ENCODE measurements at places on chromosomes 2 and 18.

DNA sequence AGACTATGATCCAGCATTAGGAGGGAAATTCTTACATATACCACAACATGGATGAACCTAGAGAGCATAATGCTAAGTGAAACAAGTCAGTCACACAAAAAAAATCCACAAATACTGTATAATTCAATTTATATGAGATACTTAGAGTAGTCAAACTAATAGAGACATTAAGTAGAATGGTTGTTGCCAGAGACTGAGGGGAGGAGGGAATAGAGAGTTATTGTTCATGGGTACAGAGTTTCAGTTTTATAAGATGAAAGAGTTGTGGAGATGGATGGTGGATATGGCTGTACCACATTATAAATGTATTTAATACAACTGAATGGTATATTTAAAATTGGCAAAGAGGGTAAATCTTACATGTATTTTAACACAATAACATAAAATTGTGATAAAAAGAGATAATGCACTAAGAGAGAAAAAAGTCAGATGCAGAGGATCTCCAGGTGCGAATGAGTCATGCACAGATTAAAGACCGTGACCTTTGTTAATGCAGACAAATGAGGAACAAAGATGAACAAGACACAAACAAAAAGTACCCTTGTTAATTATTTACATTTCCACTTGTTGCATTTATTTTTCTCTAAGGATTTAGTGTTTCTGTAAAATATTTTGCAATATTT lies 541.7 kb upstream of the MEX3C start:
- DNase-seq, result no peak

GRCh38 chr2:61770298-61770697 lies 83.6 kb downstream of the FAM161A start:
- DNase-seq, result no peak

- DNase-seq, result no peak
Observed at GRCh38 chr2:238380336-238380735, 46.4 kb upstream of the ASB1 start.

GRCh38 chr18:66695281-66695680 lies 91.4 kb upstream of the CDH19 start:
- no peak for DNase-seq

DNA sequence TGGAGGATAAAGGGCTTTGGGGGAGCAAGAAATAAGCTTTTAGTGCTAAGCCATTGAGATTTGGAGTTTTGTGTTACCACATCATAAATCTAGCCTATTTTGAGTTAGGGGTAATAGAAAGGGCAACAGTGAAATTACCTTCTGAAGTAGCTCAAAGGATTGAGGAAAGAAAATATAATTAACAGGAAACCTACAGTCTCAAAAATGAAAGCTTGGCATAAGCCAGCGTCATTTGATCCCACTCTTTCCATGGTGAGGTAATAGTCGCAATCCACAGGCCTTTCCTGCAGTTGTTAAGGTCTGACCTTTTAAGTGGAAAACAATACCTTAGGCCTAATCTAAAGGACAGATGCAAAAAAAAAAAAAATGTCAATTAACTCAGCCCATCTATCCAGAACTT lies 182.7 kb downstream of the UXS1 start:
- DNase-seq, result no peak

DNA sequence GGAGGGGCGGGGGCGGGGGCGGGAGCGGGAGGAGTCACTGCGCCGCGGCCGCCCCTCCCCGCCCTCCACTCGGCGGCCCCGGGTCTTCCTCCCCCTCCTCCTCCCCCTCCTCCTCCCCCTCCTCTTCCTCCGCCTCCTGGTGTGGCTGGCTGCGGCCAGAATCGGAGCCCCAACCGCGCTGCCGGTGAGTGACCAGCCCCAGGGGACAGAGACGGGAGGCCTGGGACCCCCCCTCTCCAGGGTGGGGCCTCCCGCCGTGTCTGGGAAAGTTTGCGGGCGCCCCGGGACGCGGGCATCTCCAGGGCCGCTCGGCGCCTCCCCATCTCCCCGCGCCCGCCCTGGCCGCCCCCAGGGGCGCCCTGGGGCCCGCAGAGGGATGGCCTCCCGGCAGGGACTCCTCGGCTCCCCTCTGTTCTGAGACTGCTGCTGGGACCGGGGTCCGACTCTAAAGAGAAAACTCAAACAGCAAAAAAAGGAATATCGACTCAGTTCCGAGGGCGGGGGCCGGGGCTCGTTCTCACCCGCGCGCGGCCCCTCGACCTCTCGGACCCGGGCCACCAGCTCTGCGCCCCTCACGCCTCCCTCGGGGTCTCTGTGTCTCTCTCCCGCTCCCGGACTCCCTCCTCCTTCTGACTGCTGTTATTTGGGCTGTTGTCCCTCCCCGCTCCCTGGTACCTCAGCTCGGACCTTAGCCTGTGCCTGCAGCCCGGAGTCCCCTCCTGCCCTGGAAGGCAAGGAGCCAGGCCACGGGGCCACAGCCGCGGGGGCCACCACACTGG lies at the start of gene STON1:
Gene STON1, plus strand, starts transcription at position 122 of the 779 bp plus-strand sequence. CDS start 50,480 bp downstream, outside the sequence.
- DNase-seq, result peak; percentile 5

GRCh38 chr2:58768715-58769080 lies 527.6 kb upstream of the FANCL start:
- DNase-seq, result no peak

DNA sequence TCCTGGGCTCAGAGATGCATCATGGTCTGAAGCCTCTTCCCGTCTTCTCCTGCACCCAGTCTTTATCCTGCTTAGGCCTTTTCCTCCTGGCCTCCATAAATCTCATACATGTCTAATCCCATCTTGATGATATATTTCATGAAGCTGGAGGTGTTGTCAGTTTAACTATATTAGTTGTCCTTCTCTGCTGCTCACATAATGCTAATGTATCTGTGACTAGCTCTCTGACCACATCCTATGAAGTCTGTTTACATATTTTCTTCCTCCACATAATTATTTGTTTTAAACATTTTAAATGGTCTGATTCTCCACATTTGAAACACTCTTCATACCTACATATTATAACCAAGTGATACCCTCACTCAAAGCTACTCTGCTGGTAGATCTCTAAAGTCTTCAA lies 315.2 kb upstream of the RND3 start:
- no peak for DNase-seq

DNA sequence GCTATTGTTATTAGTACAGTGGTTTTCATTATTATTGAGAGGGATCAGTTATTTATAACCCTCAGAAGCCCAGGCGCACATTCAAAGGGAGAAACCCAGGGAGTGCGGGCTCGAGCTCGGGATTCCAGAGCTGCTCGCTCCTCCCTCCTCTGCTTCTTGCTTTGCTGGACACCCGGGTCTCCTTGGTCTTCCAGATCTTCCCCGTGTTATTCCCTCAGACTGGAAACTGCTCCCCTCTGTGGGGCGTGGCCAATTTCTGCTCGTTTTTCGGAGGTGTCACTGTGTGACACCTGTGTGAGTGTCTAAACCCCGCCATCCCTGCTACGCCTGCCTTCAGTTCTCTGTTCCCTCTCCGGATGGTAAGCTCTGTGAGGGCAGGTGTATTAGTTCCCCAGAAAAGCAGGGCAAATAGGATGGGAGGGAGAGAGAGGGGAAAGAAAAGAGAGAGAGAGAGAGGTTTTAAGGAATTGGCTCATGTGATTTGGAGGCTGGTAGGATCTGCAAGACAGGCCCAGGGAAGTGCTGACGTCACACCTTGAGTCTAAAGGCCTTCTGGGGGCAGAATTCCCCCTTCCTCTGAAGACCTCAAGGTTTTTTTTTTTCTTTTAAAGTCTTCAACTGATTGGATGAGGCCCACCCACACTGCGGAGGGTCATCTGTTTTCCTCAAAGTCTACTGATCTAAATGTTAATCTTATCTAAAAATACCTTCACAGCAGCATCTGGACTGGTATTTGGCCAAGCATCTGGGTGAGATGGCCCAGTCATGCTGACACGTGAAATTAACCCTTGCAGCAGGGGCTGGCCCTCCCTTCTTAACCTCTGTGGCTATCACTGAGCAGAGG lies 457.3 kb upstream of the ID2 start:
- DNase-seq, result no peak

- no peak for DNase-seq
Observed at GRCh38 chr2:50118905-50119702, 912.8 kb downstream of the NRXN1 start.

DNA sequence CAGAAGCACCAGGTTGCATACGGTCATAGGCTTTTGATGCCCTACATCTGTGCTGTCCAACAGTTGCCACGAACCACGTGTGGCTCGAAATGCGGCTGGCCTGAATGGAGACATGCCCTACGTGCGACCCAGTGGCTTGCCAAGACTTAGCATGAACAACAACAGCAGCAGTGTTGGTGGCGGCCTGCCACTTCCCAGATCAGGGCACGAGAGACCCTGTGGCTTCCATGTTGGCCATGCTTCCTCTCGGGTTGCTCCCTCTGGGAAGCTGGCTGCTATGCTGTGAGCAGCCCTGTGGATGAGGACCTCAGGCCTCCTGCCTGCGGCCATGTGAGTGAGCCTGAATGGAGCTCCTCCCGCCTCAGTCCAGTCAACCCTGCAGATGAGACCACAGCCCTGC lies 212.3 kb downstream of the HDAC4 start:
- DNase-seq, result no peak

GRCh38 chr2:239805043-239805329 lies 220.2 kb downstream of the NDUFA10 start:
- no peak for DNase-seq
